NK-92 treated with Interleukin-12 subunit alpha and Interleukin-12 subunit beta, amount 100 ng/mL, for 24 hours (cell line): ENCODE measurements at places on chromosomes 2 and 18.

DNA sequence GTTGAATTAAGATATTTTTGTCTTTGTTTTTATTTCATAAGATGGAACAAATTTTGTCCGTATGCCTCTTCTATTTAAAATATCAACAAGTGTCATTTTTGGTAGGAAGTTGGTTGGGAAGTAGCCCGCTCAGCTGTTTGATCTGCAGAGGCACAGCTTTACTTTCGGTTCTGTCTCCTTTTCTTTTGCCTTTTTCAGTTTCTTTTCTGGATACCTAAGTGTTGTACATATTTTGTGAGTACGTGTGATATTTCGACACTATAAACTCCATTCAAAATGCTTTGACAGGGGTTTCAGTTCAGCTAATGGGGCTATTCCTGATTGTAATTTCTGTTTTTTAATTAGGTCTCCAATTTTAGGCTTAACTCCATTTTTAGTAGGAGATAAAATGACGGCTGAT, 1785.0 kb upstream of the LRRTM1 start:
- DNase-seq, result no peak

- no peak for DNase-seq
These were observed 17.8 kb downstream of the MAPRE3 start for GRCh38 chr2:26988058-26988860.

DNA sequence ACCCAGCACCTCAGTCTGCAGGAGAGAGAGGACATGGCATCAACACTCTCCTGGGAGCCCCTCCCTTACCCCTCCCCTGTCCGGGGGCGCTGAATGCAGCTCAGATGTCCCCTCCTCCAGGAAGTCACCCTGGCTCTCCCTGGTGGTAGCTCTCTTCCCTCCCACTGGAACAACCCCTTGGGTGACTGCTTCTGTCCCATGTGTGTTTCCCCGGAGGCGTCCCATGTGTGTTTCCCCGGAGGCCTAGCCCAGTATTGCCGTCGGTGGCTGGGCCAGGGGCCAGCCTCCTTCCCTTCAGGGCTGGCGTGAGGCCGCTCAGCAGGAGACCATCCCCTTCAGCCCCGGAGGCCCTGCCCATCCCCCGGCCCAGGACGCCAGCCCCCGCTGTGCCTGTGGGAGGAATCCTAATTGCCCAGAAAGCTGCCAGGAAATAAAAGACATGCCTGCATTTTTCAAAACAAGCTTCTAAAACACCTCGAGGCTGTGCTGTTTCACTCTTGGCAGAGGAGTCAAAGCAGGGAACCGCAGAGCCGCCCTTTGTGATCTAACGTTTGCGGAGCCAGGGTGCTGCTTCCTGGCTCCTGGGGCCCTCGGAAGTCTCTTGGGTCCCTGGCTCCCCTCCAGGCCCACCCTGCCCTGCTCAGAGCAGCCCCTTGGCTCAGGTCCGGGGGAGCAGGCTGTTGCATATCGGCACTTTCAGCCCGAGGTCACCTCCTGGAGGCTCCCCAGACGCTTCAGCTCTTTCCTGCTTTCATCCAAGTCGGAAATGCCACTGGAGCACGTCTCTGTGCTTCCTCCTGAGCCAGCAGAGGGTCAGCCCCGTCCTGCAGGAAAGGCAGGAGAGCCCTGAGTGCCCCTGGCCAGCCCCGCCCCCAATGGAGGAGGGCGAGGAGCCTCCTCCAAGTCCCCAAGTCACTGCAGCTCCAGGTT, 11.4 kb downstream of the SNED1 start:
- no peak for DNase-seq

GRCh38 chr2:101230541-101231001, 22.1 kb upstream of the CNOT11 start:
- DNase-seq, result no peak

GRCh38 chr18:65651192-65651591, 99.6 kb upstream of the CDH7 start:
- DNase-seq, result no peak
